ENCODE measurements at places on chromosomes 6 and 20.

DNA sequence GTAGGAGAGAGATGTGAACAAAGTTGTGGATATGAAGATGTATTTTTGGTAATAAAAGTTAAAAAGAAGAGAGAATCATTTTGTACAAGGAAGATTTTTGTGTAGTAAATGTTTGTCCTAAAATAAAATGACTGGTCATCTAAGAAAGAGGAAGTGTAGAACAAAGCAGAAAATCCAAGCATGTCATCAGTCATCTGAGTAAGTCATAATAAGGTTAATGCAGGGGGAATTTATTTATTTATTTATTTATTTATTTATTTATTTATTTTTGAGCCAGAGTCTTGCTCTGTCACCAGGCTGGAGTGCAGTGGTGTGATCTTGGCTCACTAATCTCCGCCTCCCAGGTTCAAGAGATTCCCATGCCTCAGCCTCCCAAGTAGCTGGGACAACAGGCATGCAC, 15.7 kb upstream of the CGA start:
- no peak for DNase-seq

GRCh38 chr20:53568351-53568750, 25.3 kb downstream of the ZNF217 start:
- DNase-seq = no peak

GRCh38 chr6:106866875-106867658, 107.5 kb downstream of the CD24 start:
- no peak for DNase-seq

- DNase-seq = no peak
Observed at GRCh38 chr6:62612471-62612870, 326.4 kb upstream of the KHDRBS2 start.

GRCh38 chr6:22023937-22024336, 272.9 kb downstream of the PRL start:
- DNase-seq = no peak

DNA sequence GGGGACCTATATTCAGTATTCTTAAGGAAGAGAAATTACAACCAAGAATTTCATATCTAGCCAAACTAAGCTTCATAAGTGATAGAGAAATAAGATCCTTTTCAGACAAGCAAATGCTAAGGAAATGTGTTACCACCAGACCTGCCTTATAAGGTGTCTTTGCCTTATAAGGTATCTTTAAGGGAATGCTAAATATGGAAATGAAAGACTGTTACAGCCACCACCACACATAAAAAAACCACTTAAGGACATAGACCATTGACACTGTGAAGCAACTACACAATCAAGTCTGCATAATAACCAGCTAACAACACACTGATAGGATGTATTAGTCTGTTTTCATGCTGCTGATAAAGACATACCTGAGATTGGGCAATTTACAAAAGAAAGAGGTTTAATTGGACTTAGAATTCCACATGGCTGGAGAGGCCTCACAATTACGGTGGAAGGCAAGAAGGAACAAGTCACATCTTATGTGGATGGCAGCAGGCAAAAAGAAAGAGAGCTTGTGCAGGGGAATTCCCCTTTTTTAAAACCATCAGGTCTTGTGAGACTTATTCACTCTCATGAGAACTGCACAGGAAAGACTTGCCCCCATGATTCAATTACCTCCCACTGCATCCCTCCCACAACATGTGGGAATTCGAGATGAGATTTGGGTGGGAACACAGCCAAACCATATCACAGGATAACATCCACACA, 119.2 kb upstream of the LAMA2 start:
- DNase-seq = no peak

GRCh38 chr20:41531518-41532275, 86.5 kb downstream of the CHD6 start:
- no peak for DNase-seq

DNA sequence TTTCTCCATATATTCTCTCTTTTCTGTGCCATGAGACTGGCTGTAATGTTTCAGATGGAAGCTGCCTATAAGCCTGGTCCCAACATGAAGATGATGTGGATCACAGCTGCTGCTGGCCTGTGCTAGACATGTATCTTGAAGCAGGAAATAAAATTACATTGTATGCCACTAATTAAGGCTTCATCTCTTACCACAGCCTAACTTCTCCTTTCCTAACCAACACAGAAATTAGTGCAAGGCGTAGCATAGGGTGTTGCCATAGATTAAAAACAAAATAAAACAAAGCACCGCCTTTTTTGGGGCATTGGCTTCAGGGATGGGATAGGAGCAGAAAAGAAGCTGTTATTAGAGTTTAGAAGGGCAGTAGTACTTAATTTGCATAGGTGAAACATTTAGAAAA, 4.7 kb upstream of the SLC17A4 start:
- DNase-seq = no peak

- DNase-seq = no peak
Observed at GRCh38 chr6:24691550-24691949, 24.7 kb downstream of the ACOT13 start.

DNA sequence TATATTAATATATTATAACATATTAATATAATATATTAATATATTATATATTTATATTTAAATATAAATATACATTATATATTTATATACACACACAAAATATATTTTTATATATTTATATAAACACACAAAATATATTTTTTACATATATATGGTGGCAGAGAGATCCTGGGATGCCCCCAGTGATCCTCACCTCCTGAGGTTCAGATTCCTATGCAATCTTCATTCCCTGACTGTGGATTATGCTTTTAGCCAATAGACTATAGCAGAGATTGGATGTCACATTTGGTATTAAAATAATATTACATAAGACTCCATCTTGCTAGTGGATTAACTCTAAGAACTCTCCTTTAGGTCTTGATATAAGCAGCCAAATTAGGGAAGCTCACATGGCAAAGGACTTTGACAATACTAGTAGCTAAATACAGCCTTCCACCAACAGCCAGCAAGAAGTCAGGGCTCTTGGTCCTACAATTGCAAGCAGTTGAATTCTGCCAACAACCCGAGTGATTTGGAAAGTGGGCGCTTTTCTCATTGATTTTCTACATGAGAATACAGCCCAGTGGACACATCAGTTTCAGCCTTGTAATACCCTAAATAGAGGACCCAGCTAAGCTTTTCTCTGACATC, 681.0 kb downstream of the C6orf118 start:
- no peak for DNase-seq

DNA sequence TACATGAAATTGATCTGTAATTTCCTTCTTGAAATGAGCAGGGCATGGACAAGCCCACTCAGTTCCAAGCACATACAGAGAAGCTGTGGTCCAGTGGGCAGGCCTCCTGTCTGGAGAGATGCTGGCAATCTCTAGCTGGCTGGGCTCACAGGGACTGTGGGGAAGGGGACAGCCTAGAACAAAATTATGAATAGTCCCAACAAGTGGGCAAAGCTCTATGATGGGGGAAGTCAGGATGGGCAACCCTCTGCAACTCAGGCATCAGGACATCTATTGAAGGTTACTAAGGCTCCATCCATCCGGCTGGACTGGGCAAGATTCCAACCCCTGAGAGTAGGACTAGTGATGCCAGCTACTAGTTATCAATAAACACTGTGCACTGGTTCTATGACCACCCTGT, 40.9 kb downstream of the TRERF1 start:
- no peak for DNase-seq

- no peak for DNase-seq
Observed at GRCh38 chr6:166922937-166923336, 33.4 kb downstream of the RNASET2 start.

DNA sequence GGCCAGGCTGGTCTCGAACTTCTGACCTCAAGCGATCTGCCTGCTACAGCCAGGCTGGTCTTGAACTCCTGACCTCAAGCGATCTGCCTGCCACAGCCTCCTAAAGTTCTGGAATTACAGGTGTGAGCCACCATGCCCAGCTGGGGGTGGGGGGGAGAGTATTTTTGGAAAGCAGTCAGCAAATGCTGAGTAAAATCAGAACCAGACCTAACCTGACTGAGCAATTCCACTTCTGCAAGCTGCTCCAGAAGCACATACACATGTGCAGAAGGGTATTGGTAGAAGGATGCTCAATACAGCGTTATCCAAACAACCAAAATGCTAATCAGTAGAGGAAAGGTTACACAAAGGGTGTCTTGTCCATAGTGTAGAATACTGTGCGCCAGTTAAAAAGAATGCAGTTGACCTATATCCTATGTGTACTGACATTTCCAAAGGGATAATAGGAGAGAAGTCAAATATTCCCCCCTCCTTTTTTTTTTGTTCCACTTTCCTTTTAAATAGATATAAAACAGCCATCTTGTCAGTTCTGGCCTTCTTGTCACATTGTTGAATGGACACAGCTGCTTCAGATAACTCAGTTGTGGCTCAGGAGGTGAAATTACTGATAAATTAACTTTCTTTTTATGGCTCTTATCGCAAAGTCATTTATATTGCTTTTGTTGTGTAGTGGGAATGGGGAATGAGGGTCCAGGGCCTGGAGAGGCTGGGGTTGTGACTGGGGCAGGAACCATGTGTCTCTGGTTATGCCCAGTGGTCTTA, 74.6 kb downstream of the DTD1 start:
- DNase-seq = no peak

DNA sequence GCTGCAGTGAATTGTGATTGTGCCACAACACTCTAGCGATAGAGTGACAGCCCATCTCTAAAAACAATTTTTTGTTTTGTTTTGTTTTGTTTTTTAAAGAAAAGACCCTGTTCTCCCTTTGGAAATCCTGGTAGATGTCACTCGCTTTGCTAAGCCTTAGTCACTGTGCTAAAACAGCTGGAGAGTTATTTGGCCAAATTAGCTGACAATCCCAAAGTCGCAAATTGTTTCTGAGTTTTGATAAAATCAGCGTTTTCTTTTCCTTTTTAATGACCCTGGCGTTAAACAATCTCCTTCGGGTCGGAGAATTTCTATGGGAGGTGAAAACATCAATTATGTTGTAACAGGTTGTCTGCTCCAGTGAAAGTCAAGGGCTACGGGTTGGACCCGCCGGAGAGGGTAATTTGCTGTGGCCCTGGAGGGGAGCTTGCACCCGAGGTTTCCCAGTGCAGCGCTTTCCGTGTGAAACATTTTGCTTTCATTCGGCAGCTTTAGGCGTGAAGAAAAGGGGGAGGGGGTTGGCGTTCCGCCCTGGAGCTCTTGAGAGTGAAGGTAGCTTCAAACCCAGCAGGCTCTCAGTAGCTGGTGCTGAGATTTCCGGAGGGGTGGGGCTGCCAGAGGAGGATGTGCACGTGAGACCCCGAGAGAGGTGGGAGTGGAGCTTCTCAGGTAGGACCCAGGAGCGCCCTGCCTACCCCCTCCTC, 296.6 kb downstream of the PHACTR1 start:
- no peak for DNase-seq

DNA sequence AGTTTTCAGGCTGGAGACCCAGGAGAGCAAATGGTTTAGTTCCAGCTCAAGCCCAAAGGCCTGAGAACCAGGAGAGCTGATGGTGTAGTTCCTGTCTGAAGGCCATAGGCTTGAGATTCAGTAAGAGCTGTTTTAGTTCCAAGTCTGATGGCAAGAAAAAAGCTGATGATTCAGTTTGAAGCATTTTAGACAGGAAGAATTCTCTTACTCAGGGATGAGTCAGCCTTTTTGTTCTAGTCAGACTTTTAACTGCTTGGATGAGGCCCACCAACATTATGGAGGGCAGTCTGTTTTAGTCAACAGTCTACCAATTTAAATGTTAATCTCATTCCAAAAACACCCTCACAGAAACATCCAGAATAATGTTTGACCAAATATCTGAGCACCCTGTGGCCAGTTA, 2.5 kb downstream of the ZSCAN26 start:
- DNase-seq = no peak
